ENCODE measurements at places on chromosomes 1 and 21.
A peak's percentile ranks its signal among the peaks of the same experiment; 100 is the strongest.

DNA sequence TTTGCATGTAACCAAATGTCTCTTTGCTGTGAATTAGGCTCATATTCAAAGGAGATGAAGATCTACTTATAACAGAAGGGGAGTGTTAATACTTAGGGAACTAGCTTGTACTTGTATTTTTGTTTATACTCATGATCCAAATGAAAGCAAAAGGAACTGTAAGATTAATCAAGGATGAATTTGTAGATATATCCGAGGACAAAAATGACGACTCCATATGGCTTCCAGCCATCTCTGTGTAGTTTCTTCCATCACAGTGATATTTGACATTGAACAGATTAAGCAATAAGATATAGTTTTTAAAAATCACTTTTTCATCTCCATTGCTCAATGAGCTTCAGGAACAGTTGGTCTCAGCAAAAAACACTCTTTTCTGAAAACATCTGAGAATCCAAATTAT lies 257.4 kb upstream of the CAMK1G start:
- no peak for DNase-seq

DNA sequence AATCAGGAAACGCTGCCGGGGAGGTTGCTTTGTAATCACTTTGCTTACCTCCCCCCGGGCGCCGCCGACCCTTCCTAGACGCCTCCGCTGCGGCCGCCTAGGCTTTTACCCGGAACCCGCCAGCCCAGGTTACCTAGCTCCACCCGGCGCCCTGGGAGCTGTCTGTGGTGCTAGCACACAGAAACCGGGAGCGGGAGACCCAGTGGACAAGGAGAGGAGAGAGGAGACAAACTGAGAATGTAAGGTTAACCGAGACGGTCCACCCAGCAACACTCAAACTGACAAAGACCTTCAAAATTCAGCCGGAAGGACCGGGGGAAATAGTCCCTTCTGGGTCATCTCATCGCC lies 9.8 kb downstream of the BARHL2 start:
- no peak for DNase-seq

- DNase-seq = no peak
Measured at GRCh38 chr1:234875953-234876855, 252.4 kb downstream of the TOMM20 start.

- no peak for DNase-seq
Measured at GRCh38 chr1:7313826-7314225, 457.3 kb upstream of the VAMP3 start.

DNA sequence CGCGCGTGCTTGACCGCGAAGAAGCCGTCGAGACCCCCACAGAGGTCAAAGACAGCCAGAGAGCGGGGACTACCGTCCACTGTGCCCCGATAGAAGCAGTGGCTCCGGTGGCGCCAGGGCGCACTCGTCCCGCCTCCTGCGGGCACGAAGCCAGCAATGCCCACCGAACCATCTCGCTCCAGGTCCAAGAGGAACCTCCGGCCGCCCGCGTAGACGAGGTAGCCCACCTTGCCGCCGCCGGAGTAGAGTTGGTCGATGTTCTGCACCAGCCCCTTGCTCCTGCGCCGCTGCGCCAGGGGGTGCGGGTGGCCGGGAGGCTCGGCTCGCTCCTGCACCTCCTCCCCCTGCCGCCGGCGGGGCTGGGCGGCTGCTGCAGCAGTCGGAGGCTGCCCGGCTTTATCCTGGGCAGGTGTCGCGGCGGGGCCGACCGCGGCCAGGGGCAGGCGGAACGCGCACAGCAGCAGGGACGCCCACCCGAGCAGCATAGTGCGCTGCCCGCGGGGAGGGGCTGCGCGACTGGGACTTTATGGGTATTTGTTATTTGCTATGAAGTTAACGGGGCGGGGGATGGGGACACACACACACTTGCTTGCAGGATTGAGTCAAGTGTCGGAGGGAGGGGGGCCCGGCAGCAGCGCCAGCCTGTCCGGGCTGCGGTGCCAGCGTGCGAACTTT lies 844 bp downstream of the ADAMTS5 start:
- no peak for DNase-seq

DNA sequence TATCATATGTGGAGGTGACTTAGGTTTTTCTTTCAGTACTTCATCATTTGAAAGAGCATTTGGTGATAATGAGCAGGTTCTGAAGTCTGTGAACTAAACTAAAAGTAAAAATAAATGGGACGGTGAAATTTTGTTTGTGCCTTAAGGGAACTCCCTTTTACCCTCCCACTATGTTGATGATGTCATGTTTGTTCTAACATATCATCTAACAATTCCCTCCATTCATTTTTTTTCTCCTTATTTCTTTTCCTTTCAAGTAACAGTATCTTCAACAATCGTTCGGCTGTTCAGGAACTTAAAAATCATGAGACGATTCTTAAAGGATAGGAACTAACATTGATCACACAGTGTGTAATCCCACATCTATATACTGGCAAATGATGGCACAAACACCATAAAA lies 30.0 kb upstream of the IRF2BP2 start:
- no peak for DNase-seq

DNA sequence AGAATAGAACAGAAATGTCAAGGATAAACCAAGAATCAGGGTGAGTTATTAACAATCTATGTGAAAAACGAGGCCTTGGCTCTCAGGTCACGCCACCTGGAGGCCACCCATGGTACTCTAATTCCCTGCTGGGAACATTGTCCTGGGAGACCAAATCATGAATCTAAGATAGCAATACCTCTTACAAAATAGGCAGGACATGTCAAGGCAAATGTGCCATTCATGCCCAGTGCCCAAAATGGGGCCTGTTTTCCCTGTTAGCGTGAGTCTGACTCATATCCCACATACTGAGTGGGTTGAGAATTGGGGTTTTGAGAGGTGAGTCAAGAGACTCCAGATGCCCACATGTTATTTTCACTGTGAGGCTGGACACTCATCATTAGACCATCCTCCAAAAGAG lies 380.8 kb downstream of the HHIPL2 start:
- peak; percentile 97 for DNase-seq

GRCh38 chr21:37372127-37372731 lies 5.7 kb downstream of the DYRK1A start:
- no peak for DNase-seq

DNA sequence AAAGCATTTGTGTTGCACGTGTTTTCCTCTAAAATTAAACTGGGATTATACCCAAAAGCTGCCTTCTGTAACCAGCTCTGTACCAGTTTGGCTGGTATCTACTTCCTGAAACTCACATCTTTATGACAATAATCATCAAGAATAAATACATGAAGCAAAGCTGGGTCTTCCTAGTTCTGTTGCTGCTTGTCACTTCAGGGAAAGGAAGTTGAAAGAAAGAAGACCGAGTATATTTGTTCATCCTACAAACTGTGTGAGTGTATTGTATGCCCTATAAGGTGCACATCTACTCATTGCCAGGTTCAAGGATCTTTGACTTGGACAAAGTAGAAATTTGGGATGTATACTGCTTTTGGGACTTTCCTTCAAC lies 29.1 kb upstream of the IFNGR2 start:
- no peak for DNase-seq

- DNase-seq = peak; percentile 19
Measured at GRCh38 chr1:94463765-94464330, 45.7 kb downstream of the ABCD3 start.

GRCh38 chr1:184021728-184022127 lies 15.8 kb downstream of the COLGALT2 start:
- DNase-seq = no peak

- DNase-seq = no peak
Measured at GRCh38 chr1:114250683-114251572, 97.3 kb upstream of the SYT6 start.
